IPS DF 6.9 (cell line): ENCODE measurements at places on chromosomes 11 and 22.

- DNase-seq = no peak
These were observed 1.5 kb downstream of the OAF start for GRCh38 chr11:120212259-120212878.

DNA sequence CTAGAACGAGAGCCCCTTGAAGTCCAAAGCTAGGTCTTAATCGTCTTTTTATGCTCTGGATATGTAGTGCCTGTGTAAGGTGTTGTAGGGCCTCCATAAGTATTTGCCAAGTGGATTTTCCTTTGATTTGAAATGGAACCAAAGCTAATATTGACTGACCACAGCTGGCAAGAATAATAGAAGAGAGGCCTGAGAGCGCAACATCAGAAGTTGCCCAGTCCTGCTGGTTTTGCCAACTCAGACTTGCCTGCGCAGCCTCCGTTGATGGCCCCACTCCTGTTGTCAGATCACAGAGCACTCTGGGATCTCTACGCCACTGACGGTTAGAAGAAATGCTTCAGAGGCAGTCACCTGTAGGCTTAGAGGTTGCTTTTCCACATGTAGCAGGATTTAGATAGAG, 251.2 kb downstream of the TENM4 start:
- no peak for DNase-seq

- DNase-seq = no peak
These were observed 28.1 kb downstream of the NRXN2 start for GRCh38 chr11:64694821-64695365.

DNA sequence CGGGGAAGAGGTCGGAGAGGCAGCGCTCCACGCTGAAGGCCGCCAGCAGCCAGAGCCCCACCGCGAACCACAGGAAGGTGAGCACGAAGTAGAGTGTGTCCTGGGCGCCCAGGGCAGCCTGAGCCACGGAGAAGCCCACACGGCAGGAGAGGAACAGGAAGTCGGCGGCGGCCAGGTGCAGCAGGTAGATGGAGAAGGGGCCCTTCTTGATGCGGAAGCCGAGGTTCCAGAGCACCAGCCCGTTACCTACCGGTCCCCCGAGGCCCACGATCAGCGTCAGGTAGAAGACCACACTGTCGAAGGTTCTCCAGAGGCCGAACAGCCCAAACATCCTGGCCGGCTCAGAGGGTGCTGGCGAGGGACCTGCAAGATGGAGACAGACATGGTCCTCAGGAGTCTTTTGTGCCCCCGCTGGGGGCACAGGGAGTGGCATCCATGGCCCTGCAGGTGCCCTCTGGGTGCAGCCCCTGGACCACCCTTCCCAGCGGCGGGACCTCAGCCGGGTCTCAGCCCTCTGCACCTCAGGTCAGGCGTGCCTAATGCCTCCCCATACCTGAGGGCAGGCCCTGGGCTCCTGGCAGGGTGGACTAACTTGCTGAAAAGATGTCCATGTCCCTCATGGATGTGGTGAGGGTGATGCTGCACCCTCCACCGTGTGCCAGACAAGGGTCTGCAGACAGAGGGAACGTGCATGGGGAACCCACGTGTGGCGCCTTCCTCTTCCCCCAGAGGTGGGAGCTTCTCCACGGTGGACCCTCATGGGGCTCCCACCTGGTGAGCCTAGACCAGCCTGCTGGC, at the start of gene MRGPRG:
Gene MRGPRG (minus strand): TSS at position 331 of the 798 bp plus-strand sequence. CDS start 0 bp downstream, at position 331.
- DNase-seq = no peak

DNA sequence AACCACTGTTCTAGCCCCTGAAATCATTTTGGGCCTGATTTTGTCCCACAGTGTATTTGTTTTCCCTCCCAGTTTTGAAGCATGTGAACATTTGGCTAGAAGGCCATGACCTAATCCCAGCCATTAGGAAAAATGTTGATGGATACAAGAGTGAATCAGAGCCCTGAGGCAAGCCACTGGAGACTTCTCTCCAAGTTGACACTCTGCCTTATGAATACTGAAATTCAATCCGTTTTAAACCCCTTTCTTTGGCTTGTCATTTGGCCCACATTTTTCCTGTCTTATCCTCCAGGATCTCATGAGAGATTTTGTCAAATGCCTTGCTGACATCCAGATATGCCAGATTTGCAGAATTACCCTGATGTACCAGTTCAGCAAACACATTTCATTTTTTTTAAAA, 158.8 kb downstream of the FAT3 start:
- no peak for DNase-seq

DNA sequence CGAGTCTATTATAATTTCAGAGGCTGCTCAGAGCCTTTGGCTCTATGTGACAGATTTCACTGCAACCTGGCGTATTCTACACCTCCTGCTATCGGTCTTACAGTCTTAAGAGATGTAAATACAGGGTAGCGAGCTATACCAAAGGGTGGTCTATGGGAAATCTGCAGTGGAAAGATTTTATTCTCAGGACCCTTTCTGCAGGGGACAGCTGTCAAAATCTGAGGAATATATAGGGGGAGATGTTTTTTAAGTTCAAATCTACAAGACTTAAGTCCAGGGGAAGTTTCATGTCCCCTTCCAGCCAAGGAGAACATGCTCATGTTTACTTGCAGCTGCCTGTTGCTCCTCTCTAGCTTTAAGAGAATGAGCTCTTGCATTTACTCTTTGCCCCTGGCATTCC, 62.7 kb downstream of the MICAL2 start:
- DNase-seq = no peak

DNA sequence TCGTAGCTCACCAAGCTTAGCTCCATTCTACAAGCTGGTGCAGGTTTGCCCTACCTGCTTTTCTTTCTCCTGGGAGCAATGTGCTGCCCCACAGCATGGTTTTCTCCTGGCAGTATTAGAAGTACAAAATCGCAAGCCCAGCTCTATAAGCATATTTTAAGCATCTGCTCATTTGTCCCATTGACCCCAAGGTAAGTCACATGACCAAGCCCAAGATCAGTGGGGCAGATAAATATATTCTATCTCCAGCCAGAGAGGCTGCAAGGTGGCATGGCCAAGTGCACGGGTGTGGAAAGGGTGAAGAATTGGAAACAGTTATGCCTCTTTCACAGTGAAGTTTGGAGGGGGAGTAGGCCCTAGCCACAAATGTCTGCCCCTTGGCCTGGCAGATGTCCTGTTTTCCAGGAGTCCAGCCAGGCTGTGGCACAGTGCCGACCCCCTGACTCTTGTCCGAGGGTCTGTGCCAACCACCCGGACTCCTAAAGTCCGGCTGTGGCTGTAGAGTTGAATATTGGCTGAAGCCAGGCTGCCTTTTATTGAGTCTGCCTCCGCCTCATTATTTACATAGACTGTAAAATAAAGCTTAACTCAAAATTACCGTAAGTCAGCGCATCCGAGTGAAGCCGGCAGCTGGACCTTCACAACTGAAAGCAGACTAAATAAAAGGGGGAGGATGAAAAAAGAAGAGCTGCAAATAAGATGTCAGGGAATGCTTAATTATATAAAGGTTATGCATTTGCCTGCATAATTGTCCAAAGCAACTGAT, 165.7 kb downstream of the COMMD9 start:
- DNase-seq = no peak

GRCh38 chr22:45103756-45104155, 60.0 kb upstream of the NUP50 start:
- DNase-seq = no peak

- no peak for DNase-seq
These were observed 26.2 kb upstream of the PDE3B start for GRCh38 chr11:14617241-14618027.

DNA sequence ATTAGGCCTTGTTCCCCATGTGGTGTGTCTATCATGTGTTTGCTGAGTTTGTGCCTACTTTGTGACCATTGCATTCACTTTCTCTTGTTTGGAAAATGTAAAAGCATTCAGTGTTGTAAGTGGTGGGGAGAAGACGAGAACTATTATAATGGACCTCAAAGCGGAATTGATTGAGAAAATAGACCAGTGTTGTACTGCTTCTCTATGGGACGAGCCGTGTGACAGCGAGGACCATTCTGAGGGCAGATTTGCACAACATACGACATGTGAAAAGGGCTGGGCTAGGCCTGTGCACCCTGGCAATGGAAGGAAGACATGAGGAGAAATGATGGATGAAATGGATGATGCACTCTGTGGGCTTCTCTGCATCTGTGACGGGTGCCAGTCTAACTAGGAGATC, 233.5 kb downstream of the DSCAML1 start:
- no peak for DNase-seq
